CD4-positive, alpha-beta T cell treated with Interleukin-12 subunit alpha and Interleukin-12 subunit beta, for 1 hour (primary cell): ENCODE measurements at places on chromosomes 5 and 9.

DNA sequence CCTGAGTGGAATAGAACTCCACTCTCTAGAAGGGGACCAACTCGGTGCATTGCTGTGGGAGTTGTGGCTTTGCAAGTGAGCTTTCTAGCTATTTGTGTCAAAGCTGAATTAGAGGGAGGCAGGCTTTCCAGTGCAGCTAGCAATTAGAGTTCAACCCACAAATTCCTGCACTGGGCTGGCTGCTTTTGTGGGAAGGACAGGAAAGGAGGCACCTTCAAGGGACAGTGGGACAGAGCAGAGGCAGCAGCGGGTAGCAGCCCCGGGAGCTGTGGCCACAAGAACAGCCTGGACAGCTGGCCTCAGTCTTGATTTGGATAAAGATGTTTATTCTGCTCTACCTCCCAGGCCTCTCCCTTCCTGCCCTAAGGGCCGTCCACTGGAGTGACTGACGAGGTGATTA lies 83.7 kb upstream of the SLIT3 start:
- no peak for DNase-seq

- no peak for DNase-seq
These were observed 190.4 kb upstream of the IER5L start for GRCh38 chr9:129368444-129368978.

DNA sequence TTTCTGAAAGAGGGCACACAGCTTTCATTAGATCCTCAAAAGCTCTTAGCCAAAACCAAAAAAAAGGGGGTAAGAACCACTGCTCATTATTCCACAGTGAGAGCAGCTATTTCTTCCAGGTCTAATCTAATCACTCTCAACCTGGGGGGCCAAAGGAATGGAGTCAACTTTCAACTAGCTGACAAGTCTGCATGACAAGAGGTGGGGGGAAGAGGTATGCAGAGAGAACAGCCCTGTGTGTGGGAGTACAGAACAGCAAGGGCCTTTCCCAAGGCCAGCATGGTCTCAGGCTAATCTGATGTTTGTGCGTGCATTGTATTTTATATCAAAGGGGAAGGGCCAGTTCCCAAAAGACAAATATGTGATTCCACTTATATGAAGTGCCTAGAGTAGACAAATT lies 36.9 kb upstream of the PIP5K1B start:
- DNase-seq: no peak

DNA sequence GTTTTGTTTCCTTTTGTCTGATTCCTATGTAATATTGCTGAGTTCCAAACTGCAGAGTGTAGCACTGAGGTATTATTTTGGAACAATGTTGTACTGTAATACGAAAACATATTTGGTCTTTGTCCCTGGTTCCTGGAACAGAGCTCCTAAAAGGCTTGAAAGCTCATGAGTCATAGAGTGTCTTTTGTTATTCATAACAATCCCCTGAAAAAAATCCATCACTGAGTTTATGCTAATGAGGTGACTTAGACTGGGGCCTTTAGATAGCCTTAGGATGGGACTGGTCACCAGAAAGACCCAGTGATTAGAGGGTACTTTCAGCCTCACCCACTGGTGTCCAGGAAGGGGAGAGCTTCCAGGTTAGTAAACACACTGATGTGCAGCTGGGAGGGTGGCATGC lies 132.7 kb upstream of the POU5F2 start:
- no peak for DNase-seq

GRCh38 chr9:124273427-124274160 lies 15.8 kb downstream of the NEK6 start:
- no peak for DNase-seq

DNA sequence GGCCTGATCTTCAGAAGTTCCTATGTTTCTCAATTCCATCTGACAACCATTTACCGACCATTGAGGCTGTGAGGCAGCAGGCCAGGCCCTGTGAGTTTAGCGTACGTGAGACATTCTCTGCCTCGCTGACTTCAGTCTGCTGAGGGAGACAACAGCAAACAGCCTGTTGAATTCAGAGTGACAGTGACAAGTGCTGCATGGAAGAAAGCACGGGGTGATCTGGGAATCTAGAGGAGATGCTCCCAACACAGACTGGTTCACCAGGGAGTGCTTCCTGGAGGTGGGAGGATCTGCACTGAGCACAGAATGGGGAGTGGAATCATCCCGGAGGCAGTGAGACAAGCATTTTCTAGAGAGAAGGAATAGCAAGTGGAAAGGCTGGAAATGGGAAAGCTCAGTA lies 10.0 kb upstream of the DDX41 start:
- DNase-seq: no peak
